ENCODE measurements at places on chromosomes 6 and 20. TPM values are rescaled to one million over a fixed set of nuclear protein-coding genes. Genes with fewer than 3 reads are reported as not detected.

CABLES2 gene
- total RNA-seq = 7.8 TPM

DNA sequence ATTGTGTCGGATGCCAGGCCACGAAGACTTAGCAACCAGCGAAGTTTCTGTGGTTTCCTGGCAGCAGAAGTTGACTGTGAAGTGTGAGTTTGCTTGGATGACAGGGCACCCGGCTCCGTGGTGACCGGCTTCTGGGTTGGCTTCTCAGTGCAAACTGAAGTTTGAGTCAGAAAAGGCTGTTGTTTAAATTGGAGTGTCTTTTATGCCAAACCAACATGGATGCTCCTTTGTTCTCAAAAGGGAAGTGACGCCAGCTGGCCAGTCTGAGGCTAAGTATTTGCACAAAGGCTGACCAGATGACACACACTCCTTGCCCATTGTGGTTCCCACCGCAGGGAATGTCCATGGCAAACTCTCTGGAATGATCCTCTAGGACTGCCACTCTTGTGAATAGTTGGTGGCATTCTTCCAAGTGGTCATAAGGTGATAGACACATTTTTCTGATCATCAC, 164.8 kb upstream of the QKI start:
- DNase-seq = no peak

- DNase-seq = no peak
These were observed 60.4 kb upstream of the CCN2 start for GRCh38 chr6:132011582-132011981.

DNA sequence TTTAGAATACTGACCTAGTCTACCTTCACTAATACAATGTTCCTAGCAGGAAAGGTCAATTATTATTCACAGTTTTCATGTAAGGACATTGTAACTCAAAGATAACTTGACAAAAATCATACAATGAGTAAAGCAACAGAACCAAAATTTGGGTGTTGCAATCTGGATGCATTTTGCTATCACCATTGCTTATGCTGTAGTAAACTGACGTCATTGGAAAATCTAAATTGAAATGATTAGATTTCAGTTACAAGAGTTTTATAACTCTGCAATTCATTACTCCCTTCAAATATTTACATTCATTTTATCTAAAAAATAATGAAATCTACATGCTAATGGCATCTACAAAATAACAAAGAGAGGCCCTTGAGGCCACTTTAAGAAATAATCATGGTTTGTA, 147.0 kb downstream of the TENT5A start:
- no peak for DNase-seq

GRCh38 chr6:119768201-119768600, 418.6 kb upstream of the MAN1A1 start:
- no peak for DNase-seq

- DNase-seq = no peak
These were observed 210.4 kb upstream of the RNF24 start for GRCh38 chr20:4225745-4226144.

- no peak for DNase-seq
These were observed 27.5 kb downstream of the CAPN11 start for GRCh38 chr6:44185953-44186634.

DNA sequence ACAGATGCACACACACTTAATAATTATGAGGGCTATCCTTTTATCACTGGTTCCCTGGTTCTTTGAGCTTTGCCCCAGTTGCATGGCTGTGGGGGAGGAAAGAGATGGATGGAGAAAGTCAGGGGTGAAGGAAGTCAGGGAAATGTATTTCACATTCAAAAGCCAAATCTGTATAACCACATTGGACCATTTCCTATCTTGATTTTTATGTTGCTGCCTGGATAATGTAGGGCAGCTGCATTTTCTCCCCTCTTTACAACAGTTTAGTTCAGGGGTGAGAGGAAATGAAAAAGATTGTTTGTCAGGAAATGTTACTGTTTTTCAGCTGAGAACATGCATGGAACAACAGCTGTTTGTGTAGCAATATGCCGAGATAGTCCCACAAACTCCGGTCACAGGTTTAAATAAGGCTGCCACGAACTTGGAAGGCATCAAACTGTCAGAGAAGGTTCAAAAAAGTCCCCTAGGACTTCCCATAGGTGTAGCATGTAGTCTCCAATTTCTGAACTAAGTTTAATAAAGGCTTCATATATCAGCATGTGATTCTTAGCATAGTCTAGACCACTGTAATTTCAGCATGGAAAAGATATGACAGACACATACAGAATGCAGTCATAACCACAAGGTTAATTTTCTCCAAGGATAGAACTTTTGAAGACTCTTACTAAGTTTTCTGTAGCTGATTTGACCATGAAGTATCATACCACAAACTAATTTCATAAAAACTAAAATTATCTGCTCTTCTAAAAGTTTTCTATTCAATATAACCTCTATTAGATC, 82.1 kb upstream of the COL21A1 start:
- no peak for DNase-seq

DNA sequence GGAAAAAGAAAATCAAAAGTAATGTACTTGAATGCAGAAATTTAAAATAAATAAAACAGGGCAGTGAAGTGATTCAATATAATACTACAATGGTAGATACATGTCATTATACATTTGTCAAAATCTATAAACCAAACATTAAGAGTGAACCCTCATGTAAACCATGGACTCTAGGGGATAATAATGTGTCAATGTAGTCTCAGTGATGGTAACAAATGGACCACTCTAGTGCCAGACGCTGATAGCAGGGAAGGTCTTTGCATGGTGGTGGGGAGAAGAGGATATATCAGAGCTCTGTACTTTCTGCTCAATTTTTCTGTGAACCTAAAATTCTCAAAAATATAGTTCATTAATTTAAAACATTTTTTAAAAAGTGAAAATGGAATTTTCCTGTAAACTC, 19.8 kb upstream of the STXBP5 start:
- no peak for DNase-seq

DNA sequence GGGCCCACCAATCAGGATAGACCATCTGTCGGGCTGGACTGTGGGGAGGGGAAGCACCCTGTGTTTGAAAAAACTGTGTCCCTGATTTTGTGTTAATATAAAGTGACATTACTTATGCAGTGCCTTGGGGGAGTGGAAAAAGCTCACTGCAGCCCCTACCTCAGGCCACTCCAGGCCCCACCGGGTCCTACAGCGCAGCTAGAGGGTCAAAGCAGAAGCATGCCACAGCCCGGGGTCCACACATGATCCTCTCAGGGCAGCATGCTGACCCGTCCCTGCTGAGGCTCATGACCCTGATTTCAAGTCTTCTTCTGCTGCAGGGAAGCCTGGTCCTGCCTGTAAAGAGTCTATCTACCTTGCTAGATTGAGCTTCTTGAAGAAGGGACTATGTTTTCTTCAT, 133.0 kb upstream of the PLCB4 start:
- no peak for DNase-seq

All from left colon (tissue), 2 donors.